ENCODE measurements at places on chromosomes 5 and 9.

DNA sequence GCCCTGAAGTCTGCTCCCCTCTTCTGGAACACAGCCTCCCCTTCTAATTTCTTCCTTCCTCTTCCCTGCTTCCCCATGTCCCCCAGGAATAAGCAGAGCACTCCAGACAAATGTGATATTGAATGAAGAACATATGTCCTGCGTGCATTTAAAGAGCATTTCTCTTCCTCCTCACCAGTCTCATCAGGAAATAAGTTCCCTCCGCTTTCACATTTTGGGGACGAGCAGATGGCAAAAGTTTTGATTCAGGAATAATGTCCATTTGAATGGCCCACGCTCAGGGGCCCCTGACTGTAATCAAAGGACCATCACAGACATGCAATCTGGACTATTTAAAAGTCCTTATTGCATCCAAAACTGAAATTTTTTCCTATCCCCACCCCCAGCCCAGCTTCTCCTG, 316.1 kb downstream of the CDK5RAP2 start:
- DNase-seq = no peak

DNA sequence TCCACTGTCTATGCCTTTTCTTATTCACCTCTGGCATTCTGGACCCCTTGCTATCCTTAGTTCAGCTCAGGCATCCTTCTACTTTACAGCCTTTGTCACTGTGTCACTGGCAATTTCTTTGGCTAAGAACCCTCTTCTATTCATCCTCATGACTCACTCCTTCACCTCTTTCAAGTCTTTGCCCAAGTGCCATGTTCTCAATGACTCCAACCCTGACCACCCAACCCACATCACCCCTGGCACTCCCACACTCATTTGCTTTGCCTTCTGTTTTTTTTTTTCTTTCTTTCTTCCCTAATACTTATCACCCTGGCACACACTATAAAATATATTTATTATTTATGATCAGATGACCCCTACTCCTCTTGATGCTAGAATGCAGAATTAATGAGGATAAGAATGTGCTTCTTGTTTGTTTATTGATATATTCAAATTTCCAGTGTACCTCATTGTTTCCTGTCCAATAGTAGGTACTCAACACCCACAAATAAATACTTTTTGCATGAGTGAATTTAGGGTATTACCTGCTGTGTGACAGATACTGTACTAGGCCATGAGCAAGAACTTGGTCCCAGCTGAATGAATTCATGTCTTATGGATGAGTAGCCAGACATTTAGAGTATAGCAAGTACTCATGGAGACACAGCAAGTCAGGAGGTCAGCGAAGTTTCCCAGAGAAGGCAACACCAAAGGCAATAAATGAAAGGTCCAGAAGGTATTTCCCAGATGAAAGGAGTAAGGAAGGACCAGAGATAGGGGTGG, 236.1 kb downstream of the PAPPA start:
- DNase-seq = no peak

- DNase-seq = no peak
Measured at GRCh38 chr9:5466766-5467165, 16.4 kb downstream of the CD274 start.

- DNase-seq = no peak
Measured at GRCh38 chr9:81030027-81030426, 659.3 kb downstream of the TLE1 start.

DNA sequence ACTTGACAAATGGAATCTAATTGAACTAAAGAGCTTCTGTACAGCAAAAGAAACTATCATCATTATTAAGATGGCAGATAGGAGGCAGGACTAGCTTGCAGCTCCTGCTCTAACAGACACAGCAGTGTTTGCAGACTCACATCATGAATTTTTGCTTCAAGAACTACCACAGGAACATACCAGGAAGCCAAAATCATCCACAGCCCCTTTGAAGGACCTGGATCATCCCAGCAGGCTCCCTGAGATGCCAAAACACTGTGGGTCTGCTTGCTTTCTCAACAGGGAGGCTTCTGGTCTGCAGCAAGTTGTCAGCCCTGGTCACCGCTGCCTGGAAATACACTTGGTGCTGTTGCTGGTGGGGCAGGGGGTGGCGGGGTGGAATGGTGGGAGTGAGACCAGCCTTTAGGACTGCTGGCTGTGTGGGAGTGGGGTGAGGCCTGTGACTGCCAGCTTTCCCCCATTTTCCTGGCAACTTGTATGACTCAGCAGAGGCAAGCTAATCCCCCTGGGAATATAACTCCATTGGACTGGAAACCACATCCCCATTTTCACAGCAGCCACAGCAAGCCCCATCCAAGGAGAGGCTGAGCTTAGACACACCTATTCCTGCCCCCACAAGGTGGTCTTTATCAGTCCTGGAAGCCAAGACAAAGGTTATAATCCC, 533.8 kb upstream of the CYLC2 start:
- DNase-seq = no peak

DNA sequence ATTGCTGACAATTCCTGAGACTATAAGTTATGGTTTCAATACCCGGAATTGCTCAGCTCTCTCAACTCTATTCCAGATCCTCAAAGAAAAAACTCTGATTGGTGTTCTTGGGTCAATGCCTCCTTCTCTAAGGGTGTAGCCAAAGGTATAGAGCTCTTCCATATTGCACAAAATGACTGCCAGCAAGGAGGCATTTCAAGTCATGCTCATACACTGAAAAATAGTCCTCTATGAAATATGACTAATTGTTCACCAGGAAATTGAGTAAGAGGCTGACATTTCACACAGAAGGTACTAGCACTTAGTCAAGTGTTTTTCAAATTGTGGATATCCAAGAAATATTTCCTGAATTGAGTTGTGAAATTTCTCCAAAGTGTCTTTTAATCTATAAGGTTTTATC, 111.1 kb upstream of the KLF9 start:
- DNase-seq = no peak

DNA sequence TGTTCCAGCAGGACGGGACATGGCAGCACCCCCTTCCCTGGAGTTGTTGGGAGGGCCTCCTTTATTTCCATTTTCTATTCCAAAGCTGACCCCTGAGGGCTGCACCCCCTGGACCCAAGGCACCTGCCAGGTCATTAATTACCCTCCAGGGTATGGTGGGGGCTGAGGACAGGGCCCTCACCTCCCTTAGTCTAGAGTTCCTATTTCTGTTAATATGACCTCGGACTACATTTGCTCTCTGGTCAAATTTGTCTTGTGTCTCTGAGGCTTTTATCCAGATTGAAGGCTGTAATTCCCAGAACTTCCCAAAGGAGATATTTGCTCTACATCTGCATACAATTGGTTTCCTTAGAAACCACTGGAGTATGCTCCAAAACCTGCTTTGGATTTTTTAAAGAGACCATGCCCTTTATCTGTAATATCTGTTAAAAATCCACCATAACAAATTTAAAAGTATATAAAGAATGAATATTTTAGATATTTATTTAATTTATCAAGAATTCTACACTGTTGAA, 16.8 kb downstream of the PHF2 start:
- DNase-seq = no peak

- DNase-seq = no peak
Measured at GRCh38 chr5:13581914-13582313, 362.6 kb downstream of the DNAH5 start.

GRCh38 chr9:131685753-131686706, 53.8 kb downstream of the RAPGEF1 start:
- DNase-seq = no peak

DNA sequence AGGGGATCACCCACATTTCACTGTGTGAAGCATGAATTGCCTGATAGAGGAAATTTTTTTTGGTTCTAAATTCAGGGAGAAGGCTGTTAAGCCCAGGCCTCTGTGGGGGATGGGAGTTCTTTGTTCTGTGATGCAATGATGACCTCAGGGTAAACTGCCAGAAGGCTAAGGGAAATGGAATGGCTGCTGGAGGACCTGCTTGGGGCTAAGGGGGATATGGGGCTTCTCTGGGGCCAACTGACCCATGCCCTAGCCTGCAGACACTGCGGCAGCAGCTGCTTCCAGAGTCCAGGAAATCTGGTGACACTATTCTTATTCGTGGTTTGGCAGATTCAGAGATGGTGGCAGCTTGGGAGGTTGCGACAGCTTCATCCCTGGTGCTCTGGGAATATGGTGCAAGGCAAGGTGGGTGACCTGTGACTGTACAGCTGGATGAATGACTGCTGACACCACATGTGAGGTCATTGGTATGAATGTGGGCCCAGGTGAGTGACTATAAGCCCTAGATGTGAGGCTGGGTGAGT, 30.3 kb downstream of the VCP start:
- DNase-seq = no peak

GRCh38 chr5:128487041-128487440, 51.0 kb downstream of the FBN2 start:
- no peak for DNase-seq

DNA sequence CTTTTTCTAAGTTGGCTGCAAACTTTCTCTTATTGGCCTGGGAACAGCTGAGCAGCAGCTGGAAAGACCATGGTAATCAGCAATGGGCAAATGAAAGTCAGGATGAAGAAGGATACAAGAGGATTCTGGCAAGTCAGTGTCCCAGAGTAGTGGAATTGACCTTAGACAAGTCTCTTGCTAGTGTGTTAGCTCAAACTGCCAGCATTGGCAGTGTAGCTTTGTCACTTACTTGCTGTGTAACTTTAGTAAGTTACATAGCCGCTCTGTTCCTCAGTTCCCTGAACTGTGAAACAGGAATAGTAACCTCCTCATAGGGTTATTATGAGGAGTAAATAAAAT, 3.6 kb downstream of the ALDH1A1 start:
- peak; percentile 23 for DNase-seq

DNA sequence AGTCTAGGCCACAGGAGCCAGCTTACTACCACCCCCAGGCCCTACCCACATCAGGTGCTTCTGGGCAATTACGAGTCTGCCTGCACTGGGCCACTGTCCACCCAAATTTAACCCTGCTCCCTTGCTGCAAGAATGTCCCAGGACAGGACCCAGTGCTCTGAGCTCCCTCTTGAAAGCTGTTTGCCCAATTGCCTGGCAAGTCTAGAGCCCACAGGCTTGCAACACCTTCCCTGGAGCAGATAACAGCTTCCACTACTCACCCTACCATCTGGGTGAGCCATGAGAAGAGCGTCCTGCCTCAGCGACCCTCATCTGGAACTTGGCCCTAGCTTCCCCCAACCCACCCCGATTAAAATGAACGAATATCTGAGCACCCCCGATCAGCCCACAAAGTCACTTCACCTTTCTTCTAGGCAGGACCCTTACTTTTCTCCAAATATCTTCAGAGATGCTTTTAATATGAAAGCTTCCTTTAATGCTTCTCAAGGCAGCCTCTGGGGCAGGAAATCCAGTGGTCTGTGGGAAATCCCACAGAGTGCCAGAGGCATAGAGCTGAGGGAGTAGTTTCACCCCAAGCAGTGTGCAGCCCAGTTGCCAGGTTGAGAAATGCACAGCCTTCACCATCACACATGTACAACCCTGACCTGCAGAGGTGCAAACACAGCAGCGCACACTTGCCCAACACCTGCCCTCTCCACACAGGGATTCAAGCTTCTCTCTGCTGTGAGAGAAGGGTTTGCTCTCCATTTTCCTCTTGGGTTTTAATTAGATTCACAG, 10.6 kb downstream of the ACSL6 start:
- no peak for DNase-seq

DNA sequence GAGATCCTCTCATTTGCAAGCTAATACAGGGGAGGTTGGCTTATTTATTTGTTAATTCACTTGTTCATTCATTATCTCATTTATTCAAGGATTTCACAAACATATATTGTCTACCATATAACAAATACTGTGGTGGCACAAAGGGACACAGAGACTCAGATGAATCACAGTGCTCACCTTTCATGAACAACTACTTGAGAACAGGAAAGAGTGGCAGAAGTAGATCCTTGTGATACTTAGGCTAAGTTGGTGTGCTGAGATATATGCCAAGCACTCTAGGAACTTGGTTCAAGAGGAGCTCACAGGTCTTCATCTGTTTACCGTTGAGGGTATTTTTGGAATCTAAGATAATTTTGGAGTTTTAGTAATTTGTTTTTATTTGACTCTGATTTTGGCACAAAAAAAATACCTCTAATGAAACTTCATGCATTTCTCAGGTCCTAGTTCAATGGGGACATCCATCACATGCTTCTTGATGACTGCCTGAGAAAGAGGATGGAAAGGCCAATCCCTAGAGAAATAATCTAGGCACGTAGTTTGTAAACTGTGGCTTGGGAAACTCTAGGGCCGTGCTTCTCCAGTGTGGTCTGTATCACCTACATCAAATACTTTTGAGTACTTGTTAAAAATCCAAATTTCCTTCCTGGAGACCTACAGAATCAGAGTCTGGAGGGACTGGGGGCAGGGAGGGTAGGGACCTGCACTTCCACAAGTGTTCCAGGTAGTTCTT, 113.3 kb downstream of the OSTF1 start:
- no peak for DNase-seq

GRCh38 chr5:89989776-89990175, 419.8 kb downstream of the CETN3 start:
- DNase-seq = no peak

GRCh38 chr9:126794441-126794840, 10.4 kb upstream of the ZBTB43 start:
- DNase-seq = no peak

DNA sequence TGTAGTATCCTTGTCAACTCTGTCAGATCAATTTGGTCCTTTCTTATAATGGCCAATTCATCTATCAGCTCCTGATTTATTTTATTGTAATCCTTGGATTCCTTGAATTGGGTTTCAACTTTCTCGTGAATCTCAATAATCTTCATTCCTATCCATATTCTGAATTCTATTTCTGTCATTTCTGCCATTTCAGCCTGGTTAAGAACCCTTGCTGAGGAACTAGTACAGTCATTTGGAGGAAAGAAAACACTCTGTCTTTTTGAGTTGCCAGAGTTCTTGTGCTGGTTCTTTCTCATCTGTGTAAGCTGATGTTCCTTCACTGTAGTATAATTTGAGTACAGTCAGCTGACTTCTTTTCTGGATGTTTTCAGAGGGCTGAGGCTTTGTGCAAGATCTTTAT, 84.5 kb downstream of the CETN3 start:
- no peak for DNase-seq

GRCh38 chr9:37958154-37958553, 54.2 kb upstream of the SLC25A51 start:
- no peak for DNase-seq

- no peak for DNase-seq
Measured at GRCh38 chr9:38439916-38440301, 15.7 kb upstream of the IGFBPL1 start.

DNA sequence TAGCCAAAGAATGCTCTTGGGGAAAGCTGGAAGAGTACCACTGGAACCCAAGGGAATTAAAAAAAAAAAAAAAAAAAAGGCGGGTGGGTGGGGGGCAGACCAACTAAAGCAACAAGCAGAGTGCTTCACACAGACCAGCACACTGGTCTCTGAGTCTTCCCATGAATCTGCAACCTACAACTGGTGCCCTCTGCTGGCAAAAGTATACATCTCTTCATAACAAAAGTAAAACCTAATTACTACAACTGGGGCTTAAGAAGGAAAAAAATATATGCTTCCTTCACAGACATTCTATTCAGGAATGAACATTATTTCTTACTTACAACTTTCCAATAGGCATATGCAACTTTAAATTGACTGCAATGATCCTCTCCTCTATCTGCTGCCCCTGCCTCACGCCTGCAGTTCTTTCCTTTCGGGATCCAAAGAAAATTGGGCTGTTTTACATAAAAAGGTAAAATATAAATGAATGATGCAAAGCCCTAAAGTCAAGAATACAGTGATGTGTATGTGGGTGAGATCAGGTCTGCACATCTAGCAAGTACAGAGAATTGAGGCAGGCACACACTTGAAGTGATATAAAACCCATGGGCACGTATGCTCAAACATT, 7.2 kb upstream of the KLHL3 start:
- DNase-seq = peak; percentile 75

- DNase-seq = no peak
Measured at GRCh38 chr5:111942661-111943401, 185.8 kb upstream of the NREP start.

All from NCI-H774 (cell line).